ENCODE measurements at places on chromosomes 2 and 18. TPM values are rescaled to one million over a fixed set of nuclear protein-coding genes. Genes with fewer than 3 reads are reported as not detected.

GRCh38 chr2:28577791-28578680 is 82.2 kb downstream of the PLB1 start:
- no peak for DNase-seq

- DNase-seq = no peak
Observed at GRCh38 chr2:196849895-196850294, 40.7 kb upstream of the C2orf66 start.

DNA sequence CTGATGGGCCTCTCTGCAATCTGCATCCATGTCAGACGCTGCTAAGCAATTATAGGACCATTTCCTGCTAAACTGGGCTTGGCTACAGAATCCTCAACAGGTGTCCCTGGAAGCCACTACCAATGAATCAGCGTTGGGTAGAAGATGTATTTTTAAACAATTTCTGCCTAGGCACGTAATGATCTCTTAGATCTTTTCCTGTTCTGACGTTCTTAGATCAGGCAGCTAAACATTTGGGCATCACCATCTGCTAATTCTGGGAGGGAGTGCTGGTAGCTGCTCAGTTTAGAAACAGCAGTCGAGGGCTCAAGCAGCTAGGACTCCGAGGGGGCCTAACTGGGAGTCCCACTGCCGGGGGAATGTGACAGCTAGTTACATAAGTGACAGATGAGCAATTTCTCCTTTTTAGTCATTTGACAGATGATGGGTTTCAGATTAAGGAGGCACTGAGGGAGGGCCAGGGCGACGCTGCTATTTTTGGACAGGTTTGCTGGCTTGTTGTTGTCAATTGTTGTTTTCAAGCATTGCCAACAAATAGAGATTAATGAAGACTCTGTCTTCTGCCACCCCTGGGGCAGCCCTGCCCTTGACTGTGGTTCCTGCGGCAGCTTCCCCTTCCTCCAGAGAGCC is 92.7 kb downstream of the MRO start:
- DNase-seq = no peak

BMP10 gene
- total RNA-seq = not detected

PLGLB1 gene
- total RNA-seq = 2.7 TPM

DNA sequence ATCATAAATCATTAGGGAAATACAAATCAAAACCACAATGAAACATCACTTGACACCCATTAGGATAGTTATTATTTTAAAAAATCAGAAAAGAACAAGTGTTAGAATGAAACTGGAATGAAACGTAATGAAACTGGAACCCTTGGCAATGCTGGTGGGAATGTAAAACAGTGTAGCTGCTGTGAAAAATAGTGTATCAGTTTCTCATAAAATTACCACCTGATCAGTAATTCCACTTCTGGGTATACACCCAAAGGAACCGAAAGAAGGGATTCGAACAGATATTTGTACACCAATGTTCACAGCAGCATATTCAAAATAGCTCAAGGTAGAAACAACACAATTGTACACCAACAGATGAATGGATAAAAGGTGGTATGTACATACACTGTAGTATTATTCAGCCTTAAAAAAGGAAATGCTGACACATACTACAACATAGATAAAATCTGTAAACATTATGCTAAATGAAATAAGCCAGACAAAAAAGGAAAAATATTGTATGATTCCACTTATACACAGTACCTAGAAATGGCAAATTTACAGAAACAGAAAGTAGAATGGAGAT is 27.0 kb downstream of the ROCK1 start:
- no peak for DNase-seq

FZD7 gene
- 25.3 TPM for total RNA-seq
